ENCODE measurements at places on chromosomes 3 and 15.

GRCh38 chr3:100027321-100027720 lies 87.0 kb downstream of the FILIP1L start:
- DNase-seq = no peak

GRCh38 chr15:48929661-48930060 lies 34.1 kb downstream of the SHC4 start:
- DNase-seq = no peak

GRCh38 chr15:35495080-35495479 lies 50.9 kb downstream of the DPH6 start:
- no peak for DNase-seq

- no peak for DNase-seq
These were observed 41.4 kb downstream of the ABTB1 start for GRCh38 chr3:127714125-127714571.

DNA sequence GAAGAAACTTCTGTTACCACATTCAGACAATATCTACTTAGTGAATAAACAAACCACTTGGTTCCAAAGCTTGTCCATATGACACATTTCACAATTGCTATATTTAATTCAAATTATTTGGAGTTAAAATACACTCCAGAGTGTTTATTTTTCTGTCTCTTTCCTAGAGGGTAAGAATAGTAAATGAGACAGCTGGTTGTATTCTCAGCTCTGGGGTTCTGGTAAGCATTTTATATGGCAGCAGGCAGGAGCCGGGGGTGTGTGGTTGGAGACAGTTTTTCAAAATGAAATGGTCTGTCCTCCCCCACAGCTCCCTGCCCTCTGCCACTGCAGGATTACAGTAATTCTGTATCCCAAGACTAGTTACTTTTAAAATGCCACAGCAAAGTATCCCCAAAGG lies 10.9 kb upstream of the SEC61A1 start:
- no peak for DNase-seq

GRCh38 chr3:136385457-136385856 lies 135.3 kb downstream of the PCCB start:
- DNase-seq = no peak

DNA sequence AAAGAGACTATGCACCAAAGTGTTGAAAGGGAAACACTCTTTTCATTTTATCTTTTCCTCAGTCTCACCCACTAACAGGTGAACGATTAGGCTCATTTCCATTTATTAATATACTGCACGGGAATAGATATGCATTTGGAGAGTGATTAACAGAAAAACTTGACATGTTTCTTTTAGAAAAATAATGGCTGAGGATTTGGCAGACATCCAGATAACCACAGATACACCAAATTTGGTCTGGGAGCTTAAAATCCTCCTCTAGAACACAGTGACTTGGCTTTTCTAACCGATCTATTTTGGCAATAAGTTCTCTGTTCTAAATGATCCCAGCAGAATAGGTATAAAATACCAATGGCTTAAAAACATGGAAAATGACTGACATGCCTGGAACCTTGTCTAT lies 459.3 kb upstream of the SGO1 start:
- DNase-seq = no peak

DNA sequence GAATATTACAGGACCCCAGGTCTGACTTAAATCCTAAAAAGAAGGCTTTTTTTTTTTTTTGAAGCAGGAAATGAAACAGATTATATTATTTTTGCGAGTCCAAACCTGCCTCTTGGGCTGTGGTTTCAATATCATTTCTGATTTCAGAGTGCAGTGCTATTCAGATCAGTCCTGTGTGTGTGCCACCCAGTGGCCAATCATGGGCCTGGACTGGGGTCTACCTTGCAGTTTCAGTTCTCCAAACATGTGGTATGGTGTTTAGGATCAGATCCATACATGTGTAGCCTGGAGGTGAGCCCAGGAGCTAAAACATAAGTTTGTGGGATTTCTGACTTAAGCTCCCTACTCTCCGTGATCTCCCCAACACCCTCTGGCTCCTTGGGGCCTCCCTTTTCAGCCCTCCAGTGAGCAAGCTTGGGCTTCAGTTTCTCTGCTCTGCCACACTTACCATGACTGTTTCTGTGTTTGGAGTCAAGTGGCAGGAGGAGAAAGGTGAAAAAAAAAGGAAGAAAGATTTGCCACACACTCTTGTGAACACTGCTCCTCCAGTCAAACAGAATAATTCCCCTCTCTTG lies 12.1 kb upstream of the THSD4 start:
- no peak for DNase-seq

GRCh38 chr3:120157113-120157512 lies 62.9 kb upstream of the GSK3B start:
- no peak for DNase-seq

DNA sequence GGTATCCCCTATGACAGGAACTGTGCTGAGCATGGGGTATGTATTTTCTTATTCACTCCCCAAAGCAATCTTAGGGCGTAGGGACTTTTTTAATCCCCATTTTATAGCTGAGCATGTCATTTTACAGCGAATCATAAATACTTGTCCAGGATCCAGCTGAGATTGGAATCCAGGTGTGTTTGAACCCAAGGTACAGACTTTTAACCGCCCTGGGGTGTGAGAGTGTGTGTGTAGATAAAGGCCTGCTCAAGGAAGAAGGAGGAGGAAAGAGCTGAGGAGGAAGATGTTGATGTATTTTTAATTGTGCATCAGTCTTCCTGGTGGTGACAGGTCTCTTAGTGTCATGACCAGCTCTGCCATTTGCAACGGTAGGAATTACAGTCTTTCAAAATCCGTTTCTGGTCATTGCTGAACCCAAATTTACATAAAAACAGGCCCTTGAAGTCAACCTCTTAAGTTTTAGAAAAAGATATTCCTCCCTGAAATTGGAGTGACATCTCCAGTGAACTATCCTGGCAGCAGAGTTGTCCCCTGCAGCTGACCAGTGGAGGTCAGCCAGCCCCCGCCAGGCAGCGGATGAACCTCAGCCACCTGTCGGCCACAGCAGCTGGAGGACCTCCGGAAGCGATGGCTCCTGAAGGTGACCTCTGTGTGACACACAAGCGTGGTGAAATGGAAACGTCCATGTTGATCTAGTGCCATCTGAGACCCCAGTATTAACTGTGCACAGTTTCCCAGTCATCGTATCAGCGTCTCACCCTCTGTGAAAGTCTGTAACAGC lies 92.8 kb upstream of the MITF start:
- DNase-seq = no peak

GRCh38 chr15:62896969-62897486 lies 145.5 kb upstream of the TPM1 start:
- no peak for DNase-seq

DNA sequence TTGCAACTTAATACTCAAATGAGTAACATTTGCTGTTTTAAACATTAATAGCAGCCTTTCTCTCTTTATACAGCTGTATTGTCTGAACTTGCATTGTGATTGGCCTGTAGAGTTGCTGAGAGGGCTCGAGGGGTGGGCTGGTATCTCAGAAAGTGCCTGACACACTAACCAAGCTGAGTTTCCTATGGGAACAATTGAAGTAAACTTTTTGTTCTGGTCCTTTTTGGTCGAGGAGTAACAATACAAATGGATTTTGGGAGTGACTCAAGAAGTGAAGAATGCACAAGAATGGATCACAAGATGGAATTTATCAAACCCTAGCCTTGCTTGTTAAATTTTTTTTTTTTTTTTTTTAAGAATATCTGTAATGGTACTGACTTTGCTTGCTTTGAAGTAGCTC lies 40.3 kb downstream of the CTNNB1 start:
- no peak for DNase-seq

GRCh38 chr3:138915503-138916498 lies 31.1 kb downstream of the FOXL2 start:
- peak; percentile 87 for DNase-seq

All from activated CD4-positive, CD25-positive, alpha-beta regulatory T cell treated with anti-CD3 and anti-CD28 coated beads, Interleukin-2, amount 50 U/mL, for 72 hours (primary cell).